NCI-H1105 treated with DMSO at 0.1 percent for 48 hours (cell line): ENCODE measurements at places on chromosomes 2 and 18.

GRCh38 chr18:50819027-50819727 lies 639 bp downstream of the MRO start:
- peak; percentile 42 for DNase-seq

- DNase-seq: no peak
Measured at GRCh38 chr2:221608442-221608841, 36.3 kb upstream of the EPHA4 start.

GRCh38 chr2:219513787-219514186 lies 495 bp upstream of the ASIC4 start:
- no peak for DNase-seq

DNA sequence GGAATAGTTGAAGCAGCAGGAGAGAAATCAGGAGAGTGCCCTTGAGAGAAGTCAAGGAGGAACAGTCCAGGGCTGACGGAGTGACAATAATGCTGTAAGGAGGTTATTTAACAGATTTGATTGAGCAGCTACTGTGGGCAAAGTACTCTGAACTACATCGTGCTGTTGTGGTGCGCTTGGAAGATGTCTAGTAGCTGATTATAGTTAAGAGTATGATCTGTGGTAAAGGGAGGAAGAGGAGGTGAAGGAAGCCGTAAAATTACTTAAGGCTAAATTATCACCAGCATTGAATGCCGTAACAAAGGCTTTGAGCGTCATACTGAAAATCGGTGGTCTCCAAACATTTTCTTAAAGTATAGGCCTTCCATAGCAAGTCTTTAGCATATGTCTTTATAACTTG lies 4.5 kb downstream of the PCBP1 start:
- no peak for DNase-seq

DNA sequence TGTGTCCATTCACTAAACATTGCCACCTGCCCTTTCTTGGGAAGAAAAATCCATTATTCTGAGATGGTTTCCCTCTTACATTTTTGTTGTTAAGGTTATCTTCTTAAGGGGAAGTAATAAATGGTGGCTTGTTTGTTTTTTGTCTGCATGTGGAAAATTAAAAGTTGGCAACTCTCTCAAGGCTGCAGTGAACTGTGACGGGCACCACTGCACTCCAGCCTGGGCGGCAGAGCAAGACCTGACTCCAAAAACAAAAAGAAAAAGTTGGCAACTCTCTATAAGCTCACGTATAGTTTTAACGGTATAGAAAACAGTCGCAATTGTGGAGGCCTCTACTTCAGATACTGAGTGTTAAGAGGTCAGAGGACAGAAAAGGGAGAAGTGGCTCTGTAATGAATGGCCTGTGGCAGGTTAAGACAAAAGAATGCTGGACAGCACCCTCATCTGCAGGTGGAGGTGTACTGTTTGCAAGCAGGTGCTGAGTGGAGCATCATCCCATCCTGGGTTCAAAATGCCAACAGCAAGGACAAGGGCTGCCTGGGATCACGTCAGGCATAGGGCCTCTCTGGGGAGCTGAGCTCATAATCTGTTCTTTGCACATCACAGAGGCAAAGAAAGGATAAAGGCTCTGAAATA lies 16.7 kb downstream of the L3MBTL4 start:
- DNase-seq: peak; percentile 69

- DNase-seq: no peak
Measured at GRCh38 chr2:69062307-69062962, 49.5 kb downstream of the ANTXR1 start.
